ENCODE measurements at places on chromosomes 6 and 20.

DNA sequence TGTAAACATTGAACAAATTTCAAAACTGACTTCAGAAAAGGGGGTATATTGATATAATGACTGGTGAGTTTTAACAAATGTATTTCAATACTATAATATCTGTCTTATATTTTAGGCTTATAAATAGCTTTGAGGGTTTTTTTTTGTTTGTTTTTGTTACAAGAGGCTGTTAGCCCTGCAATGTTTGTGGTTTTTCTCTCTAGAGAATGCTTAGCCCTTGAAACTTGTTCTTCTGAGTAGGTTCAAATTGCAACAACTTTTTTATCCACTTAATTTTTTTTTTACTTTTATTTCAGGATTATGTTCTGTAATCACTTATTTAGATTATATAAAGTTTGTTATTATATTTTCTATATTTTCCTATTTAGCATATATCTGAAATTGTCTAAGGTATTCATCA, 333.2 kb downstream of the RIMS1 start:
- DNase-seq = no peak

GRCh38 chr20:3739054-3739925, 6.8 kb downstream of the HSPA12B start:
- no peak for DNase-seq

GRCh38 chr6:144346719-144347447, 61.7 kb downstream of the UTRN start:
- no peak for DNase-seq

DNA sequence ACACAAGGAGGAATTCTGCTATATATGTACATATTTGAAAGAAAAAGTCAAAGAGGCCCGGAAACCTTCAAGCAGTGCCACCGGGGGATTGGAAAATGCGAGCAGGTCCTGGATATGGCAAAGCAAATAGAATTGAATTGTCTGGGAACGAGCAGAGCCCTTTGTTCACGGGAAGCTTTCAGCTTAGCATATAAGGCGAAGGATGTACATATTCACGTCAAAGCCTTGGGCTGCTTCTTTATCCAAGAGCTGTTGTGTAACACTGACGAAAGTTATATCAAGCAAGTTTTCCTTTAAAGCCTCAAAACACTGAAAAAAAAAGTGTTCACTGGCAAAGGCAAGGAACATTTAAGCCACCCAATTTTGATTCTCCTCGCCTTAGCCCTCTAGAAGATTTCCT, 171.0 kb downstream of the GPX5 start:
- DNase-seq = no peak

GRCh38 chr20:63215101-63216040, 560 bp downstream of the YTHDF1 start:
- DNase-seq = peak; percentile 33

DNA sequence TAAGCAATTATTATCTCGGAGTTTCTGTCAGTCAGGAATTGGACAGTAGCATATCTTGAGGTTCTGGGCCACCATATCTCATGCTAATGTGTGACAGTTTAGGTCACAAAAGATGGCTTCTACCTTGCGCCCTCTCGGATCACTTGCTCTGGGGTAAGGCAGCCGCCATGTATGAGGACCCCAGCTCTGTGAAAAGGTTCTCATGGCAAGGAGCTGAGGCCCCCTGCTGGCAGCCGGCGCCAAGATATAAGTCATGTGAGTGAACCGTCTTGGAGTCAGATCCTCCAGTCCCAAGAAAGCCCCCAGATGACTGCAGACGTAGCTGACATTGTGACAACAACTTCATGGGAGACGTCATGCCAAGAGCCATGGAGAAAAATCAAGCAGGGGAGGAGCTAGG, 670.8 kb downstream of the KIF16B start:
- DNase-seq = peak; percentile 7

- peak; percentile 76 for DNase-seq
These were observed at the start of gene PYGB for GRCh38 chr20:25247956-25248785. TSS of gene PYGB (plus strand) at chr20:25248085. CDS start at chr20:25248179, 94 bp downstream.

GRCh38 chr6:75246386-75246785, 2.8 kb upstream of the COX7A2 start:
- no peak for DNase-seq

GRCh38 chr6:20092071-20092566, 120.2 kb downstream of the MBOAT1 start:
- no peak for DNase-seq

DNA sequence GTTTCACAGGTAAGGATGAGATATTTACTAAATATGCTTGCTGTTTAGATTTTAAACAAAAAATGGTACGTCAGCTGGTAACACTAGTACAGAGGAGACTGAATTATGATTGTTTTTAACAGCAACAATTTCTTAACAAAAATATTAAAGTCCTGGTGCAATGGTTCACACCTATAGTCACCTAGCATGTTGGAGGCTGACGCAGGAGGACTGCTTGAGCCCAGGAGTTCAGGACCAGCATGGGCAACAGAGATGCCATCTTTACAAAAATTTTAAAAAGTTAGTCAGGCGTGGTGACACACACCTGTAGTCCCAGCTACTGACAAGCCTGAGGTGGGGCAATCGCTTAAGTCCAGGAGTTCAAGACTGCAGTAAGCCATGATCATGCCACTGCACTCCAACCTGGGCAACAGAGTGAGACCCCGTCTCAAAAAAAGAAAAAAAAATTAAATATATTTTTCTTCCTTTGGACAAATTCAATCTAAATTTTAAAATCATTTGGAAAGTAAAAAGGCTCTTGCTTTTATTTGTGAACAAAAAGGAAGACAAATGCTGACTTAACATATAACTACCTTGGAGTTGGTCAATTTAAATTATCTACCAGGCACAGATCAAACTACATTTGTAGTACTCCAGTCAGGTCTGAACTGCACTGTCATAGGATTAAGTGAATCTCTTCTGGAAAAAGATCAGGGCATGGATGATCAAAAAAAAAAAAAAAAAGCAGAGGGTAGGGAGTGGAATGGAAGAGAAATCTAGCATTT, 38.2 kb upstream of the RUNX2 start:
- no peak for DNase-seq

DNA sequence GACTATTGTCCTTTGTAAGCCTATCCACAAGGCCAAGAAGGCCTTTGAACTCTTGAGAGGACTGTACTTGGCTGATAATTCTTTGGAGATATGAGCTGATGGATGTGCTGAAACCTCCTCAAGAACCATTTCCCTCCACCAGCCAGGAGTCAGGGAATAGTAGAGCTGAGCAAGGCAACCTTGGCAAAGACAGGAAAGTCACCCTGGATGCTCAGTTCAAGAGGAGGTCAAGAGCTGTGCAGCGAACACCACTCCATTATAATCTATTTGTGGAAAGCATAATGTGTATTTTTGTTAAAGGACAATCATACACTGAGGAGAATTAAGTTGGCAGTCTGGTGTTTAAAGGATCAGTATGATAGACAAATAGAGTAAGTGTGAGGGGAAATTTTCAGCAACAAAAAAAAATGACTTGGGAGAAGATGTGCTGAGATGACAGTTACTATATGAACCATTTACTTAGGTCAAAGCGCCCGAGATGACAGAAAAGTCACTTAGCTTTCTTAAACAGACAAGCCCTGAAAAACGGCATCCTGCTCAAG, 177.2 kb upstream of the COL21A1 start:
- DNase-seq = no peak

DNA sequence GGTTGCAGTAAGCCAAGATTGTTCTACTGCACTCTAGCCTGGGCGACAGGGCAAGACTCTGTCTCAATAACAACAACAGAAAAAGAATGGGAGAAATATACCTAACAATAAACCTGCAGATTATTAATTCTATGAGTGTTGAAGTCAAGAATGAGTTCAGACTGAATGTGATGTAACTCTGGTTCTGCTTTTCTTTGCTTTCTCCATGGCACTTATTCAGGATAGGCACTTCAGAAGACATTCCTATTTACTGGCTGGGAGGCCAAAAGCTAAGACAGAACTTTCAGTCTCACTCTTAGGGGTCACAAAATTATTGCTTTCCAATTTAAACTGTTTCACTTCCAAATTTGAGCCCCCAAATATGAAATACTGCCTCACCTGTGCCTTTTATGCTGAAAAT, 15.7 kb upstream of the PRIM2 start:
- no peak for DNase-seq
